ENCODE measurements at places on chromosomes 4 and X. TPM values are rescaled to one million over a fixed set of nuclear protein-coding genes. Genes with fewer than 3 reads are reported as not detected.

The ADH7 gene
- total RNA-seq = not detected

The NAA15 gene
- 114 TPM for total RNA-seq

The NSG1 gene
- 5.6 TPM for total RNA-seq

The ADH1A gene
- total RNA-seq = not detected

- DNase-seq = no peak
- peaks cover 16% of the 10 kb centered on the region for H3K4me1 ChIP-seq
- no peak overlapping the region for H3K27ac ChIP-seq
- H3K4me3 ChIP-seq = no peak overlapping the region
Measured at GRCh38 chr4:110627977-110628662, 5.2 kb upstream of the PITX2 start.

- H3K4me3 ChIP-seq = no peak overlapping the region
- no peaks in the 10 kb centered on the region for H3K4me1 ChIP-seq
- H3K27me3 ChIP-seq = no peaks in the 10 kb centered on the region
- H3K36me3 ChIP-seq = no peaks in the 10 kb centered on the region
Measured at GRCh38 chr4:111837761-111838160, 307.5 kb upstream of the FAM241A start.

- peak overlapping the region; percentile 100 for H3K27ac ChIP-seq
- peak overlapping the region; percentile 92 for H3K4me3 ChIP-seq
- peaks cover 30% of the 10 kb centered on the region for H3K36me3 ChIP-seq
- no peaks in the 10 kb centered on the region for H3K27me3 ChIP-seq
Measured at GRCh38 chrX:41332408-41333002, 1.5 kb upstream of the DDX3X start.

- no peak overlapping the region for H3K4me3 ChIP-seq
Measured at GRCh38 chr4:181874602-181875001, 368.6 kb upstream of the TENM3 start.
